ENCODE measurements at places on chromosomes 12 and 14. TPM values are rescaled to one million over a fixed set of nuclear protein-coding genes. Genes with fewer than 3 reads are reported as not detected.

DNA sequence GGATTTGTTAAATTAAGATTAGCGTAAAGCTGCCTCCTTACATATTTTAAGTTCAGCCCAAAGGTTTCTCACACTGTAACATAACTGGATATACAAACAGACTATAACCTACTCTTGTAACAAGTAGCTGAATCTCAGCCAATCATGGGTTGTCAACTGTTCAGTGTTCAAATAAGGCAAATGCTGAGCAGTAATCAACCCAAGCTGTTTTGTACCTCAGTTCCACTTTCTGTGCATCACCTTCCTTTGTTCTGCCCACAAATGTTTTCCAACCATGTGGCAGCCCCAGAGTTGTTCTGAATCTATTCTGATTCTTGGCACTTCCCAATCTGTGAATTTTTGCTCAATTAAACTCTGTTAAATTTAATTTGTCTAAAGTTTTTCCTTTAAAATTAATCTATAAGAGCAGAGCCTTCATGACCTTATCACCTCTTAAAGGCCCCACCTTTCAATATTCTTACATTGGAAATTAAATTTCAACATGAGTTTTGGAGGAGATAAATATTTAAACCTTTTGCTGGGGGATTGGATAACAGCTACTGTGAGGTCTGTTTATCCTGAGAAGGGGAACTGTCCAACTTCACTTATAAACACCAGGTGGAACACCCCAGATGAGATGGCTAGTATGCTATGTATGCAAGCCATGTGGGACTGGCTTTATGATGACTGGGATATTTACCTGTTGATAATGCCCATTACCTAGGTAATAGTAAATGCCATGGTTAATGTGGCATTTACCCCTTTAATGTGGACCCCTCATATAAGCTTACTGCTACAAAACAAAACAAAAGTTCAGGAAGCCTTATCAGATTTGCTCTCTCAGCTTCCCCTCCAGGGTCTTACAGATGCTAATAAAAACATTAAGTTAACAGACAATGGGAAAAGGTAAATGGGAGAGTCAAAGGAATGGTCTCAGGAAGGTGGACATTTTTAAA lies 42.2 kb upstream of the ARID2 start:
- DNase-seq: no peak

The FITM1 gene
- total RNA-seq: 13.0 TPM

The KRT73 gene
- total RNA-seq: 22.2 TPM

- DNase-seq: no peak
These were observed 25.5 kb downstream of the ADIPOR2 start for GRCh38 chr12:1716215-1716862.

The FOXN4 gene
- total RNA-seq: 0.10 TPM

- no peak for DNase-seq
These were observed 8.8 kb upstream of the CLECL1 start for GRCh38 chr12:9741726-9742125.
